AG08395 (cell line): ENCODE measurements at places on chromosomes 1 and 21.
A peak's percentile ranks its signal among the peaks of the same experiment; 100 is the strongest.

DNA sequence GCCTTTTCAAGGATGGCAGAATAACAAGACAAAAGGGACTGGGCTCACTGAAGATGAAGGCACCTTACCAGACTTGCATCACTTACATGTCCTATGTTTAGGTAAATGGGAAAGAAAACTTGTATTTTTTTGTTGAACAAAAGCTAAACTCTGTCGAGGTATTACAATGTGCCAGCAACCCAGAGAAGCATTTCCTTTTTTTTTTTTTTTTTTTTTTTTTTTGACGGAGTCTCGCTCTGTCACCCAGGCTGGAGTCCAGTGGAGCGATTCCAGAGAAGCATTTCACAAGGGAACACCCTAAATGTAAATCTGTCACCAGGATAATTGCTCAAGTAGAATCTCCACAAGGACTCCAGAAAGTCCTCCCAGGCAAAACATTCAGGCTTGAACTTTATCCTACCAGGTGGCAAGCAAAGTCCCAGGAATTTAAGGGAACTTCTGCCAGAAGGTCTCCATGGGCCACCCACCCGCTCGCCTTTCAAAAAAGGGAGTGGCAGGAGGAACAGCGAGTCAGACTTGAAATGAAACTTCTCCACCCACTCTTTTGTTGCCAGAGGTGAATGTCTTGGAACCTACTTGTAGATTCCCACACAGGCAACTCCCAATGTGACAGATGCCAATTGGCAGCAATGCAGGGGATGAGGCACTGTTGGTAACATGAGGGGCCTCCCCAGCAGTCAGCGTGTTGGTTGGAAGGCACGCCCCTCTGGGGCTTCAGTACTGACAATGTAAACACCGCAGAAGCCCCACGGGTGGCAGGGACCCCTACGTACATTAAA, 125.0 kb downstream of the TIAM1 start:
- DNase-seq: peak; percentile 37

- no peak for DNase-seq
These were observed 196.9 kb upstream of the TMEM51 start for GRCh38 chr1:14956579-14957195.

DNA sequence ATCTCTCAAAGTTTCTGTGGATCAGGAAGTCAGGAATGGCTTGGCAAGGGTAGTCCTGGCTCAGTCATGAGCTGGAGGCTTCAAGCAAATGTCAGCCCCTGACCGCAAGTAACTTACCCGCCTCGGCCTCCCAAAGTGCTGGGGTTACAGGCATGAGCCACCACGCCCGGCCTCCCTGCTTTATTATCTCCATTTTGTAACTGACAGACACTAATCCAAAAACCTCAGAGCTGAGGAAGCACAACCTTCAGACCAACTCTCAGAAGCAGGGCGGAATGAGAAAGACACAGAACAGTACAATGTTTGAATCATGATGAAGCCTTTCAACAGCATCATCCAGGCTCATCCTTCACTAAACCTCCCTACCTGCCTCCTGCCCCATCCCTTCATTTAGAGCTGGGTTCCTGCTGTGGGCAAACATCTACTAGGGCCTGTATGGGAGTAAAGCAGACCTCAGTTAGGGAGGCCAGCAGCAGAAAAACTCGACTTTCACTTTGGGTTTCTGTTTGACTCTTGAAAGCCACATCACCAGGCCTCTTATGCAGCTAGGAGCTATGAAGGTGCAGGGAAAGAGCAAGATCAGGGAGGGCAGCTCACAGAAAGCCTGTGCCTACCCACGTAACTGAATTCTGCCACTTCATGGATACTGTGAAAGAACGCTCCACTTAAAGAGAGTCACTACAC, 84.4 kb upstream of the RAB4A start:
- DNase-seq: no peak

DNA sequence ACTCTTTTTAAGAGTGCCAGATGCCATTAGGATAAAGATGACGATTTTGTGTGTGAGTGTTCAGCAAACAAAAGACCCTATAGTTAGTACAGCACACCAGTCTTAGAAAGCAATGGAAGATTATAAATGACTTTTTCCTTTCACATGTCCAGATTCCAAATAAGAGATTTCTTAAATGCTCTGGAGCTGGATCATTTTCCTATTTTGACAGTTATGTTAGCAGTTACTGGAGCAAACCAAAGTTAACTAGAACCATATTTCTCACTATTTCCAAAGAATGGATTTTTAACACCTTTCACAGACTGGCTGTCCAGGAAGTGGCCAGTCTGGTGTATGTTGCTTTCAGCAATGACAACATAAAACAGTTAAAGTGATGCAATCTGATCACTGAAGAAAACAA, 905.8 kb upstream of the ADGRL2 start:
- DNase-seq: no peak

GRCh38 chr1:164914208-164914607, 355.2 kb downstream of the PBX1 start:
- peak; percentile 5 for DNase-seq

DNA sequence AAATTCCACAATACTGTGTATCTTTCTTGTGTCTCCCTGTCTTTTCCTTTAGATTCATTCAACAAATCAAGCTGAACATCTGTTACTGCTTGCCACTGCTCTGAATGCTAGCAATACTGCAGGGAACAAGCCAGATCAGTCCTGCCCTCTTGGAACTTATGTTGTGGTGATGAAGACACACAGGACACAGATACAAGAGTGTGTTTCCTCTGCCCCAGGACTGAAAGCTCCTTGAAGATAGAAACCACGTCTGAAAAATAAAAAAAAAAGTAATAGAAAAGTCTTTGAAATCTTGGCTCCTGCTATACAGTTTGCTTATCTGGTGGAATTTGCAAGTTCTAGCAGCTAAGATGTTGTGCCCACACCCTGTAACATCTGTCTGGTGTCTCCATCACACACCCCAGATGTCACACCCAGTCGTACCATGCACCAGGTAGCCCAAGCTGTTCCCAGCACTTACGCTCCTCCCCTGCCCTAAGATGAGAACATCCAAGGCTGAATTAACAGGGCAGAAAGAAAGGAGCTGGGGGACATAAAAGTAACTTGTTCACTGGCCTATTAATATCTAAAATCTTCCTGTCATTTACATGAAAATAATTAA, 80.2 kb upstream of the GALNT2 start:
- no peak for DNase-seq

DNA sequence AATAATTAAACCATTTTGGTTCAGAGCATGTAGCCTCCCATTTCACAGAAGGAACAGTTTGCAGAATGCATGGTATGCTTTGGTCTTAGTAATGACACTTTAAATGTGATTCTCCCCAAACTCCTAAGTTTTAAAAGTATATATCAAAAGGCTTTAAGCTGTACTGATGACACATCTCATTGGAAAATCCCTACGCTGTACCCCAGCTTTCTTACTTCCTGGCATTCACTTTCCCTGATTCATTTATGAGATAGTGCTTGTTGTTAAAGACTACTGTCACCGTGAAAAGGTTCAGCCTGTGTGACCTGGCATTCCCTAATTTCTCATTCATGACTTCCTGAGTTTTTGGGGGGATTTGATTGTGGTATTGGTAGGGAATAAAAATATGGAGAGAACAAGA, 53.4 kb downstream of the MPZL1 start:
- DNase-seq: no peak

DNA sequence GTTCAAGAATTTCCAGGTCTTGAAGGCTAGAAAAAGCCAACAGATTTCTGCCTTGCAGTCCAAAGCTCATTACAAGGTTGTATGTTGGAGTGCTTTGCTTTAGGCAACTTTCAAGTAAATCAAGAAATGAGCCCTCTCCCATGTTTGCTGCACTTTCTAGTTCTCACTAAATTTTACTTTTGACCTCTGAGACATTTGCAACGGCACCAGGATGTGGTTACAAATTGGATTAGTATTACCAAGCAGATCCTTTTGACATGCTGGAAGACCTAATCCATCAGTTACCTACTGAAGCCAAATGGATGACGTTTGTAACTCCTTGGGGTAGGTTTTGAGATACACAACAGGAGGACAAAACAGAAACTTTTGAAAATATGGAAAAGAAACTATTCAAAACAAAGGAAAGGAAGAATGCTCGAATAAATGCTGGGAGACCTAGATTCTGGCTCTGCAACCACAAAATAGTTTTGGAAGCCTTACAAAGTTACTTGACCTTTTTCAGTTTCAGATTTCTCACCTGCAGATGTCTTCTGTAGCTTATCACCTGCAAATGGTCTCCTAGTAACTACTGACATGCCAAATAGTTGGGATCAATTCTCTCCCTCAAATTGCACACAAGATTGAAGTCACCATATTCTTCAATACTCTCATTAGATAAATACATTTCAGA, 251.7 kb upstream of the ADGRL2 start:
- DNase-seq: no peak

- DNase-seq: no peak
These were observed 12.4 kb downstream of the KCNA10 start for GRCh38 chr1:110506541-110506940.

- DNase-seq: no peak
These were observed 2.1 kb downstream of the KLHL21 start for GRCh38 chr1:6600410-6601048.

GRCh38 chr1:162117039-162117774, 47.7 kb downstream of the NOS1AP start:
- no peak for DNase-seq

DNA sequence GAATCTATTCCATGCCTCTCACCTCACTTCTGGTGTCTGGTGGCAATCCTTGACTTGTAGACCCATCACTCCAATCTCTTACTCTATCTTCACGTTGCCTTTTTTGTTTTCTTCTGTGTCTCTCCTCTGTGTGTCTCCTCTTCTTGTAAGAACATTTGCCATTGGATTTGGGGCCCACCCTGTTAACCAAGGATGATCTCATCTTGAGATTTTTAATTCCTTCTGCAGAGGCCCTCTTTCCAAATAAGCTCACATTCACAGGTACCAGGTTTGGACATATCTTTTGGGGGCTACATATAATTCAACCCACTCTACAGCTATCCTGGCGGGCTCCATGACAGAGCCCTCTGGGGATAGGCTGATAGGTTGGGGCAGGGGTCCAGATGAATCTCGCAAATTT, 55.8 kb downstream of the UBE2T start:
- no peak for DNase-seq

GRCh38 chr1:236041631-236042618, 23.0 kb downstream of the NID1 start:
- DNase-seq: no peak

- DNase-seq: peak; percentile 55
These were observed 1.3 kb downstream of the ABCG1 start for GRCh38 chr21:42220138-42220701.

GRCh38 chr1:4986306-4986705, 331.9 kb downstream of the AJAP1 start:
- DNase-seq: no peak

- no peak for DNase-seq
These were observed 107.5 kb upstream of the SIM2 start for GRCh38 chr21:36591326-36591970.

DNA sequence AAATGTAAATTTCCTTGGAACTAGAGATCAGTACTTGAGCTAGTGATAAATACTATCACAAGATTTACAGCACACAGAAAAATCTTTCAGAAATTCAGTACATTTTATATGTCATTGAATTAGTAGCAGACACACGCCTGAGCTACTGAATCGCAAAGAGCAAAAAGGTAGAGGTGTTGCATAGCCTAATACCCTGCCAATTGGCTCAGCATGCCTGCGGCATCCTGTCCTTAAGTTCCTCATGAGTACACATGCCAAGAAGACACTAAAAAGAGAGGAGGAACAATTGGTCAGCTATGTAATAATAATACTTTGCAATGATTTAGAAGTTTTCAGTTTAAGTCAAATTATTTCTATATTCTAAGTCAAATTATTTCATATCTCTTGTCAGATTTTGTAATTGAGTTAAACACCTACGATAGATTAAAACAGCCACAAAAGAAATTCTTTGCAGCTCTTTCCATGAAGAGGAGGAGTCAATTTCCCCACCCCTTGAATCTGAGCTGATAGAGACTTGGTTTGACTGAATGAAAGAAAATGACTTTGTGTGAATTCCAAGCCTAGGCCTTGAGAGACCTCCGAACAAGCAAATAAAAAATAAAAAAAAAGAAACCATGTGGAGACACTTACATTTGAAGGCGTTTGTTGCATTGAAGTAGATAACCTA, 36.2 kb upstream of the PKN2 start:
- no peak for DNase-seq

DNA sequence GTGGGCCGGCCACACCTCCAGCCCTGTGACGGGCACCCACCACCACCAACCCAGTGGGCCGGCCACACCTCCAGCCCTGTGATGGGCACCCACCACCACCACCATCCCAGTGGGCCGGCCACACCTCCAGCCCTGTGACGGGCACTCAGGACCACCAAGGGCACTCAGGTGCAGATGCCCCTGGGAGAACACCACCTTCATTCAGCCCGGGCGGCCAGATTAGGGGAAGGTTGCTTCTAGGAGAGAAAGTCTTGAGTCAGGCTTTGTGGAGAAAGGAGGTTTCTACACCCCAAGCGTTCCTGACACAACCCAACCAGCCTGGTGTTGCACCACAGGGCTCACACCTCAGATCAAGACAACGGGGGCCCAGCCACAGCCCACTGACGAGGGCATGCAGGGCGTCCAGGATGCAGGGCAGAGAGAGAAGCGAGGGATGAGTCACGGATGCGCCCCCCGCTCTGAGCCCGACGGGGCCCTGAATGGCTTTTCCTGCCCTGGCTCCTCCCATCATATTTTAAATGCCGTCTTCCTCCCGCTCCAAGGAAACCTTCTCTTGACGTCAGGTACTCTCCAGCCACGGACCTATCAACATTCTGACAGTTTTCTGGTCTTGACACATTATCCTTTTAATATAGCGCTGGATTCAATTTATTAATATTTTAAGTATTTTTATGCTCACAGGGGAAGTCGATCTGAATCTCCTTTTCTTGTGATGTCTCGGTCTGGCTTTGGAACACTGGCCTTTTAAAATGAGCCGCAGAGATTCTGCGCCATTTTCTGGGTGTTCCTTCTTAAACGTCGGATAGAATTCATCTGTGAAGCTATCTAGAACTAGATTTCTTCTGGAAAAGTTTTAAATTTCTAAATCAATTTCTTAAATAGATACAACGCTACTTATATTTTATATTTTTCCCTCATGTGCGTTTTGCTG, 631 bp upstream of the SPATC1L start:
- DNase-seq: peak; percentile 54

DNA sequence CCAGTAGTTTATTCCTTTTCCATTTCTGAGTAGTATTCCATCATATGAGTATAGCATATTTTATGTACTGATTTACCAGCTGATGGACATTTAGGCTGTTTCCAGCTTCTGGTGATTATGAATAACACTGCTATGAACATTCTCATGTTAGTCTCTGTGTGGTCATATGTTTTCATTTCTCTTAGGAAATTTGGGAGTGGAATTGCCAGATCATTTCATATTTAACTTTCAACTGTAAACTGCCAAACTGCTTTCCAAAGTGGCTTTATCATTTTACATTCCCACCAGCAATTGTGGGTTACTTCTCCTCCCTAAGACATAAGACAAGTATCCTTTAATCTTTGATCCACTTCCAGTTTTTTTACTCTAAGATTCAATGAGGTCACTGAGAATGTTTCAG, 85.7 kb upstream of the RALGPS2 start:
- DNase-seq: no peak

- no peak for DNase-seq
These were observed 32.8 kb downstream of the ELK4 start for GRCh38 chr1:205598841-205599668.

GRCh38 chr1:220441211-220441610, 86.7 kb upstream of the MARK1 start:
- no peak for DNase-seq

- peak; percentile 55 for DNase-seq
These were observed 2.4 kb downstream of the PLPPR4 start for GRCh38 chr1:99266726-99267125.
